ENCODE measurements at places on chromosomes 16 and 17.

GRCh38 chr17:75914643-75915267 is 10.1 kb upstream of the MRPL38 start:
- DNase-seq: no peak

DNA sequence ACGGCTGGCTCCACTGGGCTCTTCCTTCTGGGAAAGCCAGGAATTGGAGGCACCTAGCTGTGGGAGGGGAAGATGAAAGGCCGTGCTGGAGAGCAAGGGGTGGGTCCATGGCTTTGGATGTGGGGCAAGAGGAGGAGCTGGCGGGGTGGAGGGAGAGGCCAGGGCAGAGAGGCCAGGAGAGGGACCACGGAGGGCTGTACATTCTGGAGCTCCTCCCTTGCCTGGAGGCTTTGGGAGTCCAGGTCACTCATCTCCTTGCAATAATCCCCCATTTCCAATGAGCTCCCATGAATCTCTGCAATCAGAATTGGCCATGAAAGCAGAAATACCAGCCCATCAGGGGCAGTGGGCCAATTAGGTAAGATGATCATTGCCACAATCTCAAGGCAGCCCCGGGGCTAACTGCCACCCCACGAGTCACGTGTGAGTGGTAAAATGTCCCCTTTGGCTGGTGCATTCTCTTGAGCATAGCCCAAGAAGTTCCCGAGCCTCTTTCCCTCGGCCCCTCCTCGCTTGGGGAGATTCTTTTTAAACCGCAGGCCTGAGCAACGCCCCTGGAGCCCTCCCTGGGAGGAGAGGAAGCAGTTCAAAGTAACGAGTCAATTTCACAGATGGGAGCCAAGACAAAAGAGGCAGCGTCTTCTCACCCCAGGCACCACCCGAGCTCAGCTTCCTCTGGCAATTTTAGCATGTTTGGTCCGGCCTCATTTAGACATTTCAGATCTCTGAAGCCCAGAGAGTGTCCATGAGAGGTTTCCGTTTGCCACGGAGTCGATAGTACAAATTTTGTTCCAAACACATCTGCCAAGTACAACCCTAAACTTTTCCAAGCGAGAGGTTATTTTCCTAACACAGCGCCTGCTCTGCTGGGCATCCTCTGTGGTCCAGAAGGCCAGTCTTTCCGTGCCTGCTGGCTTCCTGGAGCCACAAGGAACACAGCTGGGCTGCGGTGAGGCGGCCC is 13.4 kb downstream of the RTN4RL1 start:
- no peak for DNase-seq

GRCh38 chr17:42488032-42488431 is 29.4 kb downstream of the ATP6V0A1 start:
- DNase-seq: no peak

DNA sequence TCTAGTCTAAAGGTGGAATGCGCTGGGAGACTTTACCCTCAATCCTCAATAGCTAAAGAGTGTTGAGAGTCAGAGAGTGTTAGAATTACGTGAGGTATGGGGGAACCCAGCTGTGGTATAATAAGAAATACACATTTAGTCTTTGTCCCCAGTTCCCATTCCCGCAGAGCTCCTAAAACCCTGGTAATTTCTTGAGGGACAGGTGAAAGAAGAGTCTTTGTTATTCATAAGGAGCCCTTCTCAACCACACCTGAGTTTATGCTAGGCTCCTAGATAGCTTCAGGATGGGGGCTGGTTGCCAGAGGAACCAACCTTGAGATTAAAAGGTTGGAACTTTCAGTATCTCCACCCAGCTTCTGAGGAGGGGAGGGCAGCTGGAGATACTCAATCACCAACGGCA is 5.8 kb downstream of the ZNF18 start:
- DNase-seq: no peak

DNA sequence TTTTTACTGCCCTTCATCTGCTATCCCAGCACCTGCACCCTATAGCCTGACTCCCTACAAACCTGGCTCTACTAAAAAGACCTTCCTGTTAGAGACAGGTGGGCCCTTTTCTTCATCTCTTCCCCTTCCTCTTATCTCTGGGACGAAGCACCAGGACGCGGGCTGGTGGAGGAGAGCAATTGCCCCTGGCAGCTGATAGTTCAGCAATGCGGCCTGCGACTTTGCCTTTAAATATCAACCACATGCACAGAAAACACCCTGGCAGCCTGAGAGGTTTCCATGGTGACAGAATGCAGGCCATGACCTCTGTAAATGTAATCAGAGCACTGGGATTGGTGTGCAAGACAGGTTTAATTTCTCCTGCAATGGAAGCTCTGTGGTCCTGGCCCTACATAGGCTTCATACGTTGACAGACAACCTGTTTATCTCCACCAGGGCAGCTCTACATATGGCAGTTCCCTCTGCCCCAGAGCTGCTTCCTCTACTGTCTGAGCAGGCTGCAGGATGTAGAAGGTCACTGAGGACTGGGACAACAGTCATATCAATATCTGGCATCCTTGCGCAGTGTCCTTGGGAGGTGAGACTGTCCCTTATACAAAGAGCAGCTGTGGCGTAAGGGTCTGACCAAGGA is 10.0 kb upstream of the SKAP1 start:
- DNase-seq: no peak

- no peak for DNase-seq
These were observed 61.3 kb upstream of the SDK2 start for GRCh38 chr17:73705594-73705993.

- DNase-seq: no peak
These were observed 841 bp upstream of the GPT2 start for GRCh38 chr16:46883353-46883689.

GRCh38 chr17:49522357-49522890 is 27.3 kb downstream of the NGFR start:
- no peak for DNase-seq

DNA sequence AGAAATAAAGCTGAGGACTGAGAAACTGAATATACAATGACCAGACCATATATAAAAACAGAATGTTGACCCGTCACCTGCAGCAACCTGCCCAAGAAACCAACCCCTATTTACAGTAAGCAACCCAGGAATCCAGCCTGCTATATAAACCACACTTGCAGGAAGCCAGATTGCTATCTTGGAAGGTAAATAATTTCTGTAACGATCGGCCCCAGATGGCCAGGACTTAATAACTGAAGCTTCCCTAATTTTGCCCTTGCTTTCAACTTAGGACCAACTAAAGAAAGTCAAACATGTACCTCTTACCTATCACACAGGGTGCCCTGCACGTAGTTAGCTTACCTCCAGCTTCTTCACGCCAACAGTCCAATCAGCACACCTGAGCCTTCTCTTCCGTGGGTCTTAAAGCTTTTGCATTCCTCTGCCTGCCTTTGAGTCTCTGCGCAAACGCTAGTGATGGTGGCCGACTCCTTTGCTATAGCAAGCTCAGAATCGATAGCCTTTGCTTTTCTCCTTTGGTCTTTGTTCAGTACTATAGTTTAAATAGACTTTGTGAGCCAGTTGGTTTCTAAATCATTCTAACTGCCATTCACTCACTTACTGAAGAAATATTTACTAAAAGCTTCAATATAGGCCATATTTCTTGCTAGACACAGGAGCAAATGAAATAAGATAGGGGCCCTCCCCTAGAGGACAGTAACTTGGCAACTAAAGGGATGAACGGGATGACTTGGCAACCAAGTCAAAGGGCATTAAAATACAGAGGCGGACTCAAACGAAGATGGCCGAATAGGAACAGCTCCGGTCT is 31.3 kb downstream of the MPHOSPH6 start:
- no peak for DNase-seq

DNA sequence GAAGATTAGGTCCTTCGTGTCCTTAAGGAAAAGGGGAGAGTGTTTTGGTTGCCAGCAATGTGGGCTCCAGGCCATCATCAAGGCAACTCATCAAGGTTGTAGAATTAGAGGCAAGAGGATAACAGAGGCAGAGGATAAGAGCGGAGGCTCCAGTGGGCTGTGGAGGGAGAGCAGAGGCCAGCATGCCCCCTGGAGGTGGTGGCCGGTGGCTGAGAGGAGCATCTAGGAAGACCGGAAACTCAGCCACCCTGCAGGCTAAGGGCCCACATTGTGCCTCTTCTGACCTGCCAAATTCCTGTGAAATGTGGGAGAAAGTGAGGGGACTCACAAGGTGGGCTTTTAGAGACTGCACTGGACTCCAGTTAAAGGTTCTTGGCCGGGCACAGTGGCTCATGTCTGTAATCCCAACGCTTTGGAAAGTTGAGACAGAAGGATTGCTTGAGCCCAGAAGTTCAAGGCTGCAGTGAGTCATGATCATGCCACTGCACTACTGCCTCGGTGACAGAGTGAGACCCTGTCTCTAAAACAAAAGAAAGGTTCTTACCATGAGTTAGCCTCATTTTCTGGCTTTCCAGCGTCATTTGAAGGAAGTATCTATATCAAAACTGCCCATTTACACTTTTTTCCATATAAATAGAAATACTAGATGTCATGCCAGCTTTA is 62.7 kb upstream of the ADORA2B start:
- DNase-seq: no peak

DNA sequence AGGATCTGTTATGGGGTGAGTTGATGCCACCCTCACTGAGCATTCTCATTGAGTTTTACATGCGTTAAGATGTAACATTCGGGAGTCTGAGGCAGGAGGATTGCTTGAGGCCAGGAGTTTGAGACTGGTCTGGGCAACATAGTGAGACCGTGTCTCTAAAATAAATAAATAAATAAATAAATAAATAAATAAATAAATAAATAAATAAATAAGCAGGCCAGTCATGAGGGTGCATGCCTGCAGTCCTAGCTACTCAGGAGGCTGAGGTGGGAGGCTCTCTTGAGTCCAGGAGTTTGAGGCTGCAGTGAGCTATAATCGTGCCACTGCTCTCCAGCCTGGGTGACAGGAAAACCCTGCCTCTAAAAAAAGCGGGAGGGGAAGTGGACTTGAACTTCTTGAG is 90.3 kb downstream of the SNX29 start:
- DNase-seq: no peak
